Activated CD4-positive, alpha-beta T cell treated with anti-CD3 and anti-CD28 coated beads, Interleukin-2, amount 50 U/mL, for 1 hour (primary cell): ENCODE measurements at places on chromosomes 1 and 21.
A peak's percentile ranks its signal among the peaks of the same experiment; 100 is the strongest.

GRCh38 chr21:28154121-28154520 lies 838.6 kb downstream of the LTN1 start:
- DNase-seq = no peak

DNA sequence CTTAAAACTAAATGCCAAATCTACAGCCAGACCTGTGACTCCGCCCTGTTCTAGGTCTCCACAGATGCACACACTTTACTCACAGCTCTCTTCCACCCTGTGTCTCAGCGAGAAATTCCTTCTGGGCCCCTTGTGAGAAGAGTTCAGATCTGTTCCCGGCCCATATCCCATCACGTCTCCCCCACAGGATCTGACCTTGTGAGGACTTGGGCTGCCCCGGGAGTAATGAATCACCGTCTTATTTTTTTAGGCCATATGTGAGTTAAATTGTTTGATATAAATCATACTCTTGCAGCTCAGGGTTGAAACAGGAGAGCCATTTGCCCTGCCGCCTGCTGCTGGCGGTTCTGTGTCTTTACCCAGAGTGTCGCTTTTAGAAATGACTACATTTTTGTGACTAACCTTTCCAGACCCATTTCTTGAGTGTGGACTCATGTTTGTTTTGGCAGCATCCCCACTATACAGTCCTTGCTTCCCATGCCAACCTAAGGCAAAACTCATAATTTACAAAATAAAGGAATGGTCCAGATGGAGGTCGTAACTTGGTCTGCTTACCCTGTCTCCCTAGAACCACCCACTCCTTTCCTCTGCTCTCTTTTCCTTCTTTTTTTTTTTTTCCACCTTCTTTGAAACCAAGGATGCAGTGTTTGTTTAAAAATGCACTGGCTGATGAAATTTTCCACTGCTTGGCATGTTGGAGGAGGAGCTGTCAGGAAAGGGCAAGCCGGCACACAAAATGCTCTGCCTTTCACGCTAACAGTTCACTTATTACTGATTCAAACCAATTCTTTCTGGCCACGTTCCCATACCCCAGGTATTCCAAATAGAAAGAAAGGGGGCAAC lies 98.0 kb upstream of the C1orf105 start:
- DNase-seq = no peak

DNA sequence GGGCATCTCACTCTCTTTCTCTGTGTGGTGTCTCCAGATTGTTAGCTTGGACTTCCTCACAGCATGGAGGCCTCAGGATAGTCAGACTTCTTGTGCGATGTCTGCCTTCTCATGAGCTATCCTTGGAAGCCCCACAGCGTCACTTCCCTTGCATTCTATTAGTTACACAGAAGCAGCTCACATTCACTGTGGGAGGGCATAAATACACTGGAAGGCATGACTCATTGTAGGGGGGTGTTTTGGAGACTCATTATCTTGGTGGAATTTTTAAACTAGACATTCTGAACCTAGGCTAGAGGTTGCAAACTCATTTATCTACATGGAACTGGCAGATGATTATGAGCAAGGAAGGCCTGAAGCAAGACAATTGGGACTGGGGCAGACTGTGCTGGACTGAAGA lies 21.4 kb upstream of the FASLG start:
- no peak for DNase-seq

DNA sequence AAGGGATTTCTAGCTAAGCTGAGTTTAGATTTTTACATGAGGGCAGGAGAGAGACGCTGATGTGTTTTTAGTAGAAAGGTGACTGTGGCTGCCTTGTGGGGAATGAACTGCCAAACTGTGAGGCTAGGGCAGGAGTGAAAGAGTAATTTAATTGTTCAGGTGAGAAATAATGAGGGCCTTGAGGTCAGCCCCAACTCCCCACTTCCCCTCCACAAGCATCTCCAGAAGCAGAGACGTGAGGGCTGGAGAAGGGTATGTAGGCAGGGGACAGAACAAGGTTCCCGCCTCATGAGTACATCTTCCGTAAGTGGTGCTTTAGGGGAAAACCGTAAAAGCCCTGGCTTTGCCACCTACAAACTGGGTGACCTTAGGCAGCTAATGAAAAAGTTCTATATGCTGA lies 70.8 kb downstream of the WARS2 start:
- DNase-seq = no peak

GRCh38 chr1:34879230-34879629 lies 19.7 kb upstream of the SMIM12 start:
- DNase-seq = no peak

DNA sequence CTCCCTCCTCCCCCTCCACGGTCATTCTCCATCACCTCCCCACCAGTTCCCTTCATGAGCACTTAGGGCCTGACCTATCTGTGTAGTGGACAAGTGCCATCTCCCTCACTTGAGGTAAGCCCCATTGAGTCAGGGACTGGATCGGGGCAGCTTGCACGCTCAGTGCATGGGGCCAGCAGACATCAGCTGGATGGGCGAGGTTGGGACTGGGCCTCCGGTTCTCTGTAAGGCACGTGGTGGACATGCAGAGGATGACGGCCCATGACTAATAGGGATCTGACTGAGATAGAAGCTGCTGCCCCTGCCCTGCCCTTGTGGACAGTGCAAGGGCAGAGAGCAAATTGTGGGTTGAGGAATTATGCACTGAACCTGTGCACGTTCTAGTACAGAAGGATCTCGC lies 120.4 kb upstream of the C1orf174 start:
- DNase-seq = no peak

DNA sequence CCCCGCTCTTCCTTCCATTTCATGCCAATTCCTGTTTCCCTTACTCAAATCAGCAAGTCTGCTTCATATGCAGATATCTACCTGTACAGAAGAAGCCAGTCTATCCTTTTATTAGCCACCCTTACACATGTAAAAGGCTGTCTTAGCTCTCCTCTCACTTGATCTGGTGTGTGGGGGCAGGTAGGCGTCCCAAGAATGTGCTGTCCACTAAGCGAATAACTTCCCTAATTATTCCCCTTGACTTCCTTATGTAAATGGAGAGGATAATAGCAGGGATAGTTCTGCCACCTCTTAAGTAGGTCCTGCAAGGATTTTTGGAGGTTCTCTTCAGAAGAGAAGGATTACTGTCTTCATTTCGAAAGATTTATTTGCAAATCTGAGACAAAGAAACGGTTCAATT lies 160.4 kb downstream of the TTLL7 start:
- DNase-seq = no peak

DNA sequence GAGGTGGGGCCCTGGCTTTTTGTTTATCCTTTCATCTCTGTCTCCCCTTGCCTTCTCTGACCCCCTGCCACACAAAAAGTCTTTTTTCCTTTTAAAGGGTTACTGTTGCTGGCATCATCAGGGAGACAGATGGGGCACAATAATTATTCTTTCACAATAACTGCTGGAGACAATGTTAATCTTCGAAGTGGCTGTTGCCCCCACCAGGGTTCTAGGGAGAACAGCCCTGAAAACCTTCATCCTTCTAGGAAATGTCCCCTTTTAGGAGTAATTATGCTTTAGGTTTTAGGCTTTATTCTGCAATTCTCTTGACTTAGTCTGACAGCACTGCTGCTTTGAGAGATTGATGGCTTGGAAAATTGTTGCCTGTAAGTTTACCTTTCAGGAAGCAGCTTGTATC lies 150.0 kb downstream of the NOS1AP start:
- no peak for DNase-seq

DNA sequence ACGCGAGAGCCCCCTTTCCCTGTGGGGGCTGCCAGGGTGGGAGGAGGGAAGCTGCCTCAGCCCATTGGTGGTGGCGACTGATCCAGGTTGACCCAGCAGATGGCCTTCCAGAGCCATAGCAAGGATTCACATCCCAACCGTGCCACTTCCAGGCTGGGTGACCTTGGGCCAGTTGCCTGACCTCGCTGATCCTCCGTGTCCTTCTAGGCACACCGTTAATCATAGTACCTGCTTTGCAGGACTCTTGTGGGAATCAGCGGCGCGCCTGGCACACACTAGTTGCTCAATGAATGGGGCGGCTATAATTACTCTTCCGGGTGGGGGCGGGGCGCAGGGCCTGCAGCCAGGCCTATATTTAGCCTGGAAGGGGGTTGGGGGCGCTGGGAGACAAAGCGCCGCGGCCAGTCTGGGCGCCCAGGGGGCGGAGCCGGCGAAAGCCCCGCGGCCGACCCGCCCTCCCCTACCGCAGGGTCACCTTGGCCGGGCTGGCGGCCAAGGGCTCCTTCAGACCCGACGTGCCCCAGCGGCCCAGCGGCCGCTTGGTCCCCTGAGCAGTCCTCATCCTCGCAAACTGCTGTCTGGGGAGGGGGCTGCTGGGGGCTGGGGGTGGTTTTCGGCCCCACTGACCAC lies 5.1 kb downstream of the HSPB7 start:
- DNase-seq = peak; percentile 23
